Activated CD4-positive, alpha-beta T cell treated with anti-CD3 and anti-CD28 coated beads, Interleukin-10, Interleukin-2, amounts not matched to agents 100 ng/mL and 50 ng/mL, durations not matched to agents 16 hours and 8 hours (primary cell): ENCODE measurements at places on chromosomes 6 and 20.
A peak's percentile ranks its signal among the peaks of the same experiment; 100 is the strongest.

- DNase-seq = no peak
Measured at GRCh38 chr20:25254986-25255680, 7.2 kb downstream of the PYGB start.

- no peak for DNase-seq
Measured at GRCh38 chr20:31823360-31824124, 4.4 kb downstream of the MYLK2 start.

DNA sequence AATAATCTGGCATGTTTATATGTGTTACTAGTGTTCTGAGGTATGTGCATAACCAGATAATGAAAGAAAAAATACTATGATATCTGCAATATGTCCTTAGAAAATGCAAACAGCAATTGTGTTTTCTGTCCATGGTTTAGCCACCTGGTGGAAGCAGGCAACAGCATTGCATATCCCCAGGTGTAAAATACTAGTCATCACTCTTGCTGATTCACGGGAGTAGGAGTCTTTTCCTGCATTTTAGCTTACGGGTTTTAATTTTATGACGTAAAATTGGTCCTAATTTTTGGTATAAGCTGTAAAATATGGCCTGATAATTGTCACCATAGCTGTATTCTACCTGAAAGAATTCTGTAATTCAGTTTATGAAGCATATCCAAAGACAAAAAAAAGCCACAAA is 2.5 kb downstream of the RNF182 start:
- DNase-seq = no peak

DNA sequence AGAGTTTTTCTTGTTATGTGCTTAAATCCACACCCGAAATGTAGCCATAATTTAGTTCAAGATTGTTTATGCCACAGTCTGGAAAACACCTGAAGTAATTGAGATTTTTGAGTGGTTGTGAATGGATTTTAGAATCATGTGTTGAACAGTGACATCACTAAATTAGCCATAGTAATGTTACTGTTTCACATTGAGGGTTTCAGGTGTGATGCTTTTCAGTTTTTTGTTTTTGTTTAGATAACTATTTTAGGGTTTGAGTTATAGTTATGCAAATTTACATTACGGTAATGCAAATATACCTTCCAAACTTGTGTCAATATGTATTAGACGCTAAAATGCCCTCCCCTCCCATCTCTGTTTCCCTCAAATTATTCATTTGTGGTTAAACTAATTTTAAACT is 22.9 kb downstream of the QKI start:
- no peak for DNase-seq

DNA sequence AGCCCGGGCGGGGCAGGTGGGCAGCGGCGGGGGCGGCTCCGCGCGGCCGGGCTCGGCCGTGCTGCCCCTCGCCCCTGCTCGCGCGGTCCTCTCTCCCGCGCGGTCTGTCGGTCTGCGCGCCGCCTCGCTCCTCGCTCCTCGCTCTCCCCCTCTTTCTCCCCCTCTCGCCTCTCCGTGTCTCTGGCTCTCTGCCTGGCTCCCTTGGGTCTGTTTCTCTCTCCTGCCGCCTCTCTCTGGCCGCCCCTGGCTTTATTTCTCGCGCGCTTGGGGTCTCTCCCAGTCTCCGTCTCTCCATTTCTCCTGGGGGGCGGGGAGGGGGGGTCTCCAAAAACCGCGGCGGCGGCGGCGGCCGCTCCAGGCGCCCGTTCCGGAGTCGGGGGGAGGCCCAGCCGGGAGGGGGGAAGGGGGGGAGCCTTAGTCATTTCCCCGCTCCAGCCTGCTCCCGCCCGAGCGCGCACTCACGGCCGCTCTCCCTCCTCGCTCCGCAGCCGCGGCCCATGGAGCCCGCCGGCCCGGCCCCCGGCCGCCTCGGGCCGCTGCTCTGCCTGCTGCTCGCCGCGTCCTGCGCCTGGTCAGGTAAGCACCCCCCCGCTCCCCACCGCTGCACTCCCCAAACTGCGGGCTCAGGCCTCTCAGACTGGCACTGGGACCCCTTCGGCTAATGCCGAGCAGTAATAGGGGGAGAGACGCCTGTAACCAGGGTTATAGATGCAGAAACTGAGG is at the start of gene SIRPA:
TSS of gene SIRPA (plus strand) at position 457 of the 723 bp plus-strand sequence. CDS start at position 498, 41 bp downstream.
- no peak for DNase-seq

- no peak for DNase-seq
Measured at GRCh38 chr6:56246881-56247653, at the start of gene COL21A1. TSS of gene COL21A1 (minus strand) at chr6:56247580. CDS start at chr6:56182618, 64,962 bp downstream.

GRCh38 chr6:89221971-89222711 is 5.0 kb upstream of the GABRR1 start:
- no peak for DNase-seq

- no peak for DNase-seq
Measured at GRCh38 chr6:116491610-116492330, 19.7 kb upstream of the CALHM5 start.

DNA sequence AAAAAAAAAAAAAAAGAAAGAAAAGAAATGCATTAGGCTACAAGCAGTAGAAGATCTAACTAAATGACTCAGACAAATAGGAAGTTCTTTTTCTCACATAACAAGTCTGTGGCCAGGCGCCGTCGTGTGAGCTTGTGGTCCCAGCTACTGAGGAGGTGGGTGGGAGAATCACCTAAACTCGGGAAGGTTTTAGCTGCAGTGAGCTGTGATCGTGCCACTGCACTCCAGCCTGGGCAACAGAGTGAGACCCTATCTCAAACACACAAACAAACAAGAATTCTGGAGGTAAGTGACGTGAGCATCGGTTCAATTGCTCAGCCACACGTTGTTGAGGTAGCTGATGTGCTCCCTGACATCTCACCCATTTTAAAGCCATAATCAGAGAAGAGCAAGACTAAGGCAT is 37.9 kb upstream of the SLC23A2 start:
- peak; percentile 38 for DNase-seq

DNA sequence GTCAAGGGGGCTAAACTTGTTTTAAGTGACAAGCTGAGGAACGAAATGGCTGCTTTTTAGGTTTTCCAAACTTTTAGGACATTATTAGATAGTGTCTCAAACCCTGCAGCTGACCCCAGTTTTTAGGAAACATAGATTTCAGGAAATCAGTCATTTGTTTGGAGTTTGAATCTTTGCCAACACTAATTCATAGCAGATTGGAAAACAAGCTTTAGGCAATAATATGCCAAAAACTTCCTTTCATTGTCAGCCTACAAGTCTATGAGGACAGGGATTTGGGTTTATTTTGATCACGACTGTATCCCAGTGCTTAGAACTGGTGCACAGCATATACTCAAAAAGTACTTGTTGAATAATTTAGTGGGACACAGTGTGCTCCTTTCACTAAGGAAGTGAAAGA is 123.2 kb downstream of the TINAG start:
- no peak for DNase-seq
